ENCODE measurements at places on chromosomes 2 and 18. TPM values are rescaled to one million over a fixed set of nuclear protein-coding genes. Genes with fewer than 3 reads are reported as not detected.

Gene CCDC74A
- total RNA-seq, result 10.4 TPM

Gene CCDC74B
- total RNA-seq, result 3.0 TPM

Gene ALPP
- total RNA-seq, result not detected

Gene LIPG
- total RNA-seq, result 0.27 TPM

DNA sequence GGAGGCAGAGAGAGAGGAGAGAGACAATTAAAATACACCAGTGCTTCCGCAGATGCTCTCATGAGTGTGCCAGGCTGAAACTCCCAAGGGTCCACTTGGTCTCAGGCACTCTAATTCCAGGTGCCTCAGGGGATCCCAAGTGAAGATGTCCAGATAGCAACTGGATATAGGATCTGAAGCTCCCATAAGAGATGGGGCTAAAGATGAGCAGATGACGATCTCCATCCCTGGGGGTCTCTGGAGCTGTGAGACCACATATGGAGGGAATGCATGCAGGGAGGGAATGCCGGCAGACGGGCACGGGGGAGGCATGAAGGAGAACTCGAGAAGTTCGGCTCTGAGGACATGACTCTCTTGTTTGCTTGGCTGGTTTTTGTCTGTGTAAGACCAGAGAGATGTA lies 223.7 kb upstream of the RAB6C start:
- DNase-seq, result no peak

DNA sequence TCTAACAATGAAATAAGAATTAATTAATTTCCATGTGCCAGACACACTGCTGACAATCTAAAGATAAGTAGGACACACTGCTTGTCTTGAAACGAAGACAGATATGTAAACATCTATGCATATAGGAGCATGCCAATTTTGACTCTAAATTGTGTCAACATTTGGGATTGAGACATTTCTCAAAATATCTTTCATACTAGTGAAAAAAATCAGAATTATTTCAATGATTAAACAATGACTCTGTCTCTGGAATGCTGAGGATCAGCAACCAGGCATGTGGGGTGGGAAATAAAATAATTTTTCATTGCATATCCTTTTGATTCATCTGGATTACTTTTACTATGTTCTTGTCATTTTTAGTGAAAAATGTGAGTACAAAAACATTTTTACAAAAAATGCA lies 262.6 kb upstream of the SYT4 start:
- DNase-seq, result no peak

DNA sequence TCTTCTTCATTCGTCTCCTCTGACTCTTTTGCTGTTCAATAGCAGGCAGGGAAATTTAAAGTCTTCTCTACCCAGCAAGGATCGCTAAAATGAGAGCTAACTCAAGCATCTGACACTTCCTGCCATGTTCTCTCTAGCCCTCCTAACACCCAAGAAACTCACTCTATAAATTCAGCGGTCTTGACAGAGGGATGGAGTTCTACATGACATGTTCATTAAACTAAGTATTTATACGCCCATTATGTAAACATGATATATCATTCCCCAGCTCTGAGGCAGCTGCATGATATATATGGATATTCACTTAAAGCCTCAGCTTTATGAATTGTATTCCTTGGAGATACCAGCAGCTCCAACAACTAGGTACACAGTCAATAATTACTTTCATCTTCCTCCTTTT lies 231.0 kb downstream of the METTL4 start:
- DNase-seq, result no peak

GRCh38 chr2:115414466-115414865 lies 972.0 kb downstream of the DPP10 start:
- no peak for DNase-seq

DNA sequence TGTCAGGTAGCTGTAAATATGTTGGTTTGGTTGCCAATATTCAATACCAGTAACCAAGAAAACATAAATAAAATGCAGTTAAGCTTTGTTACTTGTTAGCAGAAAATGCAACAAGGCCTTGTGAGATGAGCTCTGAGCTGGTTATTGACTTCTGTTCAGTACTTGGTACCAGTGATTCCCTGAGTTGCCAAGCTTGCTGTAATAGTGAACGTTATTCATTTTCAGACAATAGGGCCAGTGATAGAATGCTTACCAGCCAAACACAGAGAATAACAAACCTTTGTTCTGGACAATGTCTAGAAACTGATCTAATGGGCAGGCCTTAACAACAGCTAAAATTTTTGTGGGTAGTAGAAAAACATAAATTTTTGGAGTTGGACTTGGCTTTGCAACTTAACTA lies 29.5 kb downstream of the RASGRP3 start:
- DNase-seq, result no peak

DNA sequence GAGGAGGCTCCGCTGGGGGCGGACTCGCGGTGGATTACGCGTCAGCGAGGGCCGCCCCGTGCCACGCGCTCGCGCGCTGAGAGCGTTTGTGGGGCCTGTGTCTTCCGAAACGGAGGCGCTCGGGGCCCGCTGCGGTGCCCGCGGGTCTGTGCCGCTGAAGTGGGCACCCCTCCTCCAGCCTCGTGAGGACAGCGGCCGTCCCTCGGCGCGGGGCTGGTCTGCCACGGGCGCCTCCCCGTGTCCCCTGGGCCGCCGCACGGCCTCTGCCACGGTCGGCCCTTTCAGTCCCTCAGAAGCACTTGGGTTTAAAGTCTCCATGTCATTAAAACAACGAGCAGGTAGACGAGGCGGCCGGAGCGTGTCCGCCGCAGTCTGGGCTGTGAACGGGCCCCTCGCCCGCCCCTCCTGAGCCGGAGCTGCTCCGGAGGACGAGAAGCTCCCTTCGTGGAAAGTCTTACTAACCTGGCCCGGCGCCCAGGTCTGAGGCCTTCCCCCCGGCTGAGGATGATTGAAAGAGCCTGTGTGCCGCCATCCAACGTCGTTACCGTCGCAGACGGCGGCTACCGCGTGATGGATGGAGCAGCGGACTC lies 97.6 kb downstream of the NFATC1 start:
- DNase-seq, result no peak

All from activated CD8-positive, alpha-beta T cell treated with anti-CD3 and anti-CD28 coated beads for 36 hours (primary cell).